ENCODE measurements at places on chromosomes 12 and 14. TPM values are rescaled to one million over a fixed set of nuclear protein-coding genes. Genes with fewer than 3 reads are reported as not detected.

Gene GLIPR1L2
- 2.7 TPM for polyA plus RNA-seq

Gene TSPAN8
- 35.7 TPM for polyA plus RNA-seq

Gene IFNG-AS1
- 0.17 TPM for polyA plus RNA-seq

DNA sequence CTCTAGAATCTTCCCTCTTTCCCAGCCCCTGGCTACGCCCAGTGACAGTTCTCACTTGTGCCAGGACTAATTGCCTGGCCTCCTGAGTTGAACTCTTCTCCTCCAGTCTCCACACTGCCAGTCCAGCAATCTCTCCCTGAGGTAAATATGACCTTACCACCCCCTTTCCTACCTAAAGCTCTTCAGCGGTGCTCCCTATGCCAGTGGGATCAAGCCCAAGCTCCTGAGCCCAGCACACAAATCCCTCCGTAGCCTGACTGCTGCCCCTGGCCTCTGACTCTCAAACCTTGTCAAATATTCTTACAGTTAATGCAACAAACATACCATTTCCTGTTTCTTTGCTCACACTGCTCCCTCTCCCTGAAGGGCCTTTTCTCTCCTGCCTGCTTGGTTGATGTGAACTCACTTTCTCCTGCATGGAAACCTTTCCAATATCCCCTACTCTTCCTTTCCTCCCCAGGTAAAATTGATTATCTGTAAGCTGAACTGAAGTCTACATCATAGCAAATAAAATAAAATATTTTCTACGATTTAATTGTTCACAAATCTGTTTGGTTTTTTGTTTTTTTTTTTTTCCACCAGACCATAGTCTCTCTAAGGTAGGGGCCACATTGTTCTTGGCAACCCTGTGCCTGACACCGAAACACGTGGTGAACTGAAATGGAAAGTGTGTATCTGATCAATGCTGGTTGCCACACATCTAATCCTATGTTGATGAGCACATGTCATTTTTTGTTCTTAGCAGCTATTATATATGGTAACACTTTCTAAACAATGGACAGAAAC is 147.5 kb downstream of the SLC38A6 start:
- DNase-seq: no peak

DNA sequence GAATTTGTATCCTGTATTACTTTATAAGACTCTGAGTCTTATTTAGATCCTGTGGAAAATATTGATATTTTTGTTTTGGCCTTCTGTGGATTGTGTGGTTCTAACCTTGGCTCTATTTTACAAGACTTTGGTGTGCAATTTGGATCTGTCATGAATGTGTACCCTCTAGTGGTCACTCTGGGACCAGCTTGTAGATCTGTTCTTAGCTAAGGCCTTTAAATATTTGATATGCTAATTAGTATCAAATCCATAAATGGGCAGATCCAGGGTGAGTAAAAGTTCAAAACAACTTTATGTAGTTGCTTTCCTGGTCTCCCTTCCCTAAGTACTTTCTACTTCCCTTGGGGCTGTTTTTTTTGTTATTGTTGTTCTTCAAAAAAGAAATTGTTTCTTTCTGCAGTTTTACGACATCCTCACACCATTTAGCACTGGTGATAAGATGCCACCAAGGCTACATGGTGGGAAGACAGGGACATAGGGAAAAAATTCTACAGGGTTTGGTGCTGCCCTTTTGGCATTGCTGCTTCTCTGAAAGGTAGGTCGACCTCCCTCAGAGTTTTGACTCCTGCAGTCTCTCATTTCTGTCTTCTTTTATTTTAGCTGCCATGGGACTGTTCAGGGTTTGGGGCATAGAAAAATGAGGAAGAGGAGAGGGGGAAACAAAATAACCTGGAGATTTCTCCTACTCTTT is 238.5 kb downstream of the GPHN start:
- DNase-seq: no peak

DNA sequence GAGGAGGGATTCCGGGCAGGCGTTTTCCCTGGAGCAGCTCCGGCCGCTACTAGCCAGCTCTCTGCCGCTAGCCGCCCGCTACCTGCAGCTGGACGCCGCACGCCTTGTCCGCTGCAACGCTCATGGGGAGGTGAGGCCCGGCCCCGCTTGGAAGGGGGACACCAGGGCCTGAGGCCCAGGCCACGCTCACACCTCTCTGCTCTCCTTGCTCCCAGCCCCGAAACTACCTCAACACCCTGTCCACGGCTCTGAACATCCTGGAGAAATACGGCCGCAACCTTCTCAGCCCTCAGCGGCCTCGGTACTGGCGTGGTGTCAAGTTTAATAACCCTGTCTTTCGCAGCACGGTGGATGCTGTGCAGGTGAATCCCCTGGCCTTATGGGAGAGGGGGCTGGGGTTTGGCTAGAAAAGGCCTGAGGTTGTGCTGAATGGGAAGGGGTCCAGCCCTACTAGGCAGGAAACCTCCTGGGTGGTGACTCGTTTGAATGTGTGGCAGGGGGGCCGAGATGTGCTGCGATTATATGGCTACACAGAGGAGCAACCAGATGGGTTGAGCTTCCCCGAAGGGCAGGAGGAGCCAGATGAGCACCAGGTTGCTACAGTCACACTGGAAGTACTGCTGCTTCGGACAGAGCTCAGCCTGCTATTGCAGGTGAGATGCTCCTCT is 597 bp downstream of the RNF31 start:
- DNase-seq: no peak

GRCh38 chr12:51814311-51815088 is 34.0 kb downstream of the FIGNL2 start:
- no peak for DNase-seq

DNA sequence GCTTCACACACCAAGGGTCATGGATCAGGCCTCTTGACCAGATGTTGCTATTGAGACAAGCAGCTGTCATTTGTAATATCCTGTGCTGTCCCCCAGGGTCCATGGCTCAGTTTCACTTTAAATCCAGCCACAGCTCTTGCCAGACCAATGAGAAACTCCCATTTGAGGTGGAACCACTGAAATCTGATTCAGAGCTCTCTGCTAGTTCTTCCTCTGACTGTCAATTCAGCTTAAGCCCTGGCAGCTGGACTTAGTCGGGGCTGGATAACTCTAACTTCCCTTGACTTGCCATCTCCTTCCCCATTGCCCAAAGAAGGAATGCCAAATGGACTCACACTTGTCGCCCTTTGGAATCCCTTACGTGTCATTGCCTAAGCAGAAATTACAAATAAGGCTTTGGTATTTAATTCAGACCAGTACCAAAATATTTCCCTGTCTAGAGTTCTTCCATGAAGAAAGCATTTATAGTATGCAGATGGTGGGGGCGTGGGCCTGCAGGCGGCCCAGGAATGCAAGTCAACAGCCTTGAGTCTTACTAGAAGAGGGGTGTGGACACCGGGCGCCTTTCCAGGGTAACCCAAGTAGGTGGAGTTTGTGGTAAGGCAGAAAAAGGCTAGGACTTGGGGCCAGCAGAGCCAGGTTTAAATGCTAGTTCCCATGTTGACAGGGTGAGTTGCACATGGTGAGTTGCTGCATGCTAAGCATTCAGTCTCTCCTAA is 96.9 kb upstream of the TMPO start:
- DNase-seq: no peak

- DNase-seq: no peak
Measured at GRCh38 chr12:39986674-39987073, 119.2 kb downstream of the SLC2A13 start.

DNA sequence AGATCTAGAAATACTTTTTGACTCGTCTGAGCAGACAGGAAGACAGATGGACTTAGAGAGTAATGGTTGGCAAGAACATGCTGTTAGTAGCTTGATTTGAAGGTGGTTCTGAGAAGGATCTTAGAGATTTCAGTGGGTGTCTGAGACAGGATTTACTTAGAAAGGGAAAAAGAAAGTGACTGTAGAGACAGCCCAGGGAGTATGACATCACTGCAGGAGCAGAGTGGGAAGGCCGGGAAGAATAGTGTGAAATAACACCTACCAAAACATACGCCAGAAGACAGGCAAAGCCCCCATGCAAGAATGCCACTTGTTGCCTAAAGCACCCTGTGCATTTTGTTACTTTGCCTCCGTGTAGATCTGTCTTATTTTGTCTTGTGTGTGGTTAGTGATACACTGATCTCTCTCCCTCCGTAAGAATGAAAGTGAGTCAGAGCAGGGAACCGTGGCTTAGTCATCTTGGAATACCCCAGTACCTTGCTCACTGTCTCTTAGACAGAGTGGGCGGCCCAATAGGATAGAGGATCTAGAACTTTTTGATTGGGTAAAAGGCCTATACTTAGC is 161.3 kb upstream of the IFNG-AS1 start:
- no peak for DNase-seq

GRCh38 chr12:6313326-6313940 is 3.0 kb downstream of the PLEKHG6 start:
- no peak for DNase-seq

DNA sequence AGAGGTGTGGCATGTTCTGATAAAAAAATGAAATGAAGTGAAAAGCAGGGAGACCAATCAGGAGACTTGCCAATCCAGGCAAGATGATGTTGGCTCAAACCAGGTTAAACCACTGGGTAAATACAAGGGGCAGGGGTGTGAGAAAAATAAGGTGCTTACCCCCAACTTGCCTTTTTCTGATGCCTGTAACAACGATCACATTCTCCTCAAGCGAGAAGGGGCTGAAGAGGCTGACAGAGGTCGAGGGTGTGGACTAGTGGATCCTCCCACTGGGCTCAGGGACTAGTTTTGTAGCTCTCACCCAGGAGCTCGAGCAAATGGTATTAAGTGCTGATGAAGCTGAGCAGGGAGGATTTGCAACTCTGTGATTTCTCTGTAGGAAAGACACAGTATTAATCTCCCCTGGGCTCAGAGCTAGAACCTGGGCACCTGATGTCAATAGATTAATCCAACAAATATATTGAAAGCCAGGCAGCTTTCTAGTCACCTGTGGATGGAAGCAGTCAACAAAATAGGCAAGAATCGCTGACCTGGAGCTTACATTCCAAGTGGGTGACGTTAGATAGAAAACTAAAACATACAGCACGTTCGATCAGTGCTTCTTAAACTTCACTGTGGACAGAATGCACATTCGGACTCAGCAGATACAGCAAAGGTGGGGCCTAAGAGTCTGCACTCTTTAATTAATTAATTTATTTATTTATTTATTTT is 15.2 kb upstream of the EAPP start:
- DNase-seq: no peak

- DNase-seq: no peak
Measured at GRCh38 chr14:94680862-94681288, 68.7 kb downstream of the SERPINA3 start.

GRCh38 chr14:52049721-52050588 is 18.9 kb downstream of the NID2 start:
- DNase-seq: no peak

- DNase-seq: no peak
Measured at GRCh38 chr12:54891717-54892478, 37.6 kb downstream of the MUCL1 start.

- no peak for DNase-seq
Measured at GRCh38 chr12:2378835-2379330, 326.1 kb downstream of the CACNA1C start.

All from renal cortex interstitium (tissue), 15 donors.